Occipital lobe (tissue), 3 donors: ENCODE measurements at places on chromosomes 13 and 19. TPM values are rescaled to one million over a fixed set of nuclear protein-coding genes. Genes with fewer than 3 reads are reported as not detected.

The SBK3 gene
- 0.31 TPM for total RNA-seq

The RETN gene
- total RNA-seq = 0.94 TPM

The LILRA5 gene
- total RNA-seq = 0.78 TPM

The SCAMP4 gene
- total RNA-seq = 11.1 TPM

The MEF2B gene
- total RNA-seq = not detected

The N4BP2L1 gene
- total RNA-seq = 20.0 TPM

The STAP2 gene
- 2.8 TPM for total RNA-seq

The ZNF284 gene
- total RNA-seq = 8.3 TPM

The CDX2 gene
- not detected for total RNA-seq

The CIC gene
- total RNA-seq = 19.5 TPM

The TEAD2 gene
- 10.0 TPM for total RNA-seq

The SLC8A2 gene
- 40.1 TPM for total RNA-seq

The PSPN gene
- 3.6 TPM for total RNA-seq

The ZNF560 gene
- 0.31 TPM for total RNA-seq

The ZNF878 gene
- total RNA-seq = 0.31 TPM

The ZNF426 gene
- 23.7 TPM for total RNA-seq

The ZNF541 gene
- total RNA-seq = not detected

The EPN1 gene
- 20.7 TPM for total RNA-seq

The CATSPERD gene
- total RNA-seq = not detected

The CAPN12 gene
- total RNA-seq = not detected

The PSG6 gene
- total RNA-seq = not detected

The IGFL3 gene
- not detected for total RNA-seq

The ZNF728 gene
- 0.16 TPM for total RNA-seq

The FCER2 gene
- not detected for total RNA-seq

The NCAN gene
- total RNA-seq = 161 TPM

The NRTN gene
- not detected for total RNA-seq

The GRIN3B gene
- total RNA-seq = not detected

The TMED1 gene
- total RNA-seq = 11.5 TPM

The FXYD1 gene
- not detected for total RNA-seq

The MCF2L gene
- total RNA-seq = 146 TPM

The YJEFN3 gene
- 1.6 TPM for total RNA-seq

The CERS1 gene
- 23.4 TPM for total RNA-seq

The ETHE1 gene
- 16.8 TPM for total RNA-seq

The PLK5 gene
- total RNA-seq = not detected

The ATP8B3 gene
- total RNA-seq = under 0.01 TPM
